ENCODE measurements at places on chromosomes 2 and 18.

DNA sequence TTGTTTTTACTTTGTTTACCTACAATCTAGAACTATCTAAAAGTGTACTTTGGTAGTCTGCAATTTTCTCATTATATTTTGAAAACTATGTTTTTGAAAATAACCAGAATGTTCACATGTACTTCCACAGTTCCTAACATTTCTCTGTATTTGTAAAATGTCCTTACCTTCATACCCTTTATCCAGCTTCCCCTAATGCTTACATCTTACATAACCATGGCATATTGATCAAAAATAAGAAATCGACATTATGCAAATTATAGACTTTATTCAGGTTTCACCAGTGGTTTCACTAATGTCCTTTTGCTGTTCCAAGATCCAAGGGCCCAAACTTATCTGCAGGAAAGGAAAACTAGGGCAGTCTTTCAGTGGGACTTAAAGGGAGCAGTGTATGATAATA lies 114.1 kb downstream of the PLEKHM3 start:
- no peak for DNase-seq

- DNase-seq, result no peak
These were observed 74.5 kb downstream of the DTNB start for GRCh38 chr2:25598911-25599310.

DNA sequence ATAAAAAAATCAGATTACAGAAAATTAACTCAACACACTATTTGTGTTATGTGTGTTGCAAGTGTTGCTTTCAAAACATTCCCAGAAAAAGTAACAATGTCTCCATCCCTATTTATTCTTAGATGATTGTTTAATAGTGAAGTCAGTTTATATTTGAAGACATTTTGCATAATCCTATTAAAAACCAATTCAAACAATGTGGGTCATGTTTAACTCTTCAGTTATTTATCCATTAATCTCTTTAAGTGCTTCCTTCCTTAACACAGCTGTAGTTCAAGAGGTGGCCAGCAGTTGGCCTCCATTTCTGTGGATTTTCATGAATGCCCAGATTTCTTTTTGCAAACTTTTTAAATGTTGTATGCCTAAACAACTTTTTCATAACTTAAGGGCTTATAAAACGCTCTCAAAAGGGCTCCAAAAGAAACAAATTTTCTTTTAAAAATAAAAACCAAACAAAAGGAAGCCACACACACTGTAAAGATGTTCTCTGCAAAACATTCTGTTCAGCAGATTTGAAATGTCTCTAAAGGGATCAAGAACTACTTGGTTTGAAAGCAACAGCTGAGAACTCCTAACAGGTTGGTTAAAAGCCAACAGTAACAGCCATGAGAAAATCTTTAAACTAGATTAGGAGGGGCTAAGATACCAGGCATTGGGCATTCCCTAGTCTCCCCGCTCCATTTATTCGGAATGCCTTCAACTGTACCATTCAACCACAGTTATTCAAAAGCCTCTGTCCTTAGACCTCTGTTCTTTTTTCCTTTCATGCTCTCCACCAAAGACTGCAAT lies 71.5 kb downstream of the THADA start:
- DNase-seq, result no peak

DNA sequence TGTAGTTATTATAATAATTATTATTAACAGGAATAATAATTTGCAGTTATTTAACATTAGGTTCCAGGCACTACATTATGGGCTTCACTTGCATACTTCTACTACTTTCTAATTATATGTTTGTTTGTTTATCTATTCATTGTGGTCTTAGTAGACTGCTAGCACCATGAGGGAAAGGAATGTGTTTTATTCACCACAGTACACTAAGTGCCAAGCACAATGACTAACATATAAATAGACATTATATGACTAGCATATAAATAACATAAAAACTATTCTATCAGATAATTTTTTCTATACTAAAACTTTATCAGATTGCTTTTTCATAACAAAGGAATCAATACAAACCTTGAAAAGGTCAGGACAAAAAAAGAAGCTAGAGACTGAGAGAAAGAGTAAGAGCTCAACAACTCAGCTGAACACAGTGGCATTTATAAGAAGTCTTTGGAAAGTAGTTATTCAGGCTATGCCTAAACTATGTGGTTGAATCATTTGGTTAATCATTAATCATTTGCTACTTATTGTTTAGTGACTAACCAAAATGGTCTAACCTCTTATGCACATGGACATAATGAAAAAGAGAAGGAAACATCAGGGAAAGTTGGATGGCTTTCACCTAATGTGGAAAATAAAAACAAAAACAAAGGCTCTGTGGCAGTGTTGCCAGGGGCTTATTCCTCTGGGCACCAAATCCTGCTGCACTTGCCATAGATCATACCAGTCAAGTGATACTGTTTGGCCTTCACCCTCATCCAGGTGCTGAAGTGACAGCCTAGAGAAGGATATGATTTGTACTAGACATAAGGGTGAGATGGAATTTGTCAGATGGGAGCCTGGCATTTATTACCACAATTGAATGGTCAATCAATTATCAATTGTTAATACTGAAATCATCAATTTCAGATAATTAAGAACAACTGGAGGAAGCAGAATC lies 174.9 kb downstream of the ETAA1 start:
- no peak for DNase-seq

GRCh38 chr18:72742002-72742401 lies 125.8 kb downstream of the NETO1 start:
- peak; percentile 53 for DNase-seq

DNA sequence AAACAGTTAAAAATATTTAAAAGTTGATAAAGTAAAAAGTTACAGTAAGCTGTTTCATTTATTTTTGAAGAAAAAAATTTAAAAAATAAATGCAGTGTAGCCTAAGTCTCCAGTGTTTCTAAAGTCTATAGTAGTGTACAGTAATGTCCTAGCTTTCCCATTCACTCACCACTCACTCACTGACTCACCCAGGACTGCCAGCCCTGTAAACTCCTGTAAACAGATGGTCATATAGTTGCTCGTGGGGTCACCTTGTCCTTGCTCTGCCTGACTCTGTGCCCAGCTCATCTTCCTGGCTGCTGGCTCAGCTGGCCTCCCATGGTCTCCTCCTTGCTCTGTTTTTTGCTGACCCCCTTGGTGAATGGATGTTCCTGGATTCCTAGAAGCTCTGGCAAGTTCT lies 180.3 kb downstream of the VAPA start:
- DNase-seq, result no peak

DNA sequence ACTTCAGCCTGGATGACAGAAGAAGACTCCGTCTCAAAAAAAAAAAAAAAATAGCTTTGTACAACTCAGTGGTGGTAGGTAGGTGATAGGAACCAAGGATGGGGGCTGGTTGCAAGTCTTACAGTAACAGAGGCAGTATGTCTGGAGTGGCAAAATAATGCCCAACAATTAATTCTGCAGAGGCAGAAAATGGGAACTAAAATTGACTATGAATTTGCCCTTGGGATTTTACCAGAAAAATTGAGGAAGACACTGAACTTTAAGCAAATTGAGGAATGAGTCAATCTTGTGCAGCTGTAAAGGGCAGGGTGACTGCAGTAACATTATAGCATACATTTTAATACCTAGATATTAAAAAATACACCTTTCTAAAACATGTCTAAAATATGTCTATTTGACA lies 292.1 kb upstream of the FBXO11 start:
- DNase-seq, result no peak

DNA sequence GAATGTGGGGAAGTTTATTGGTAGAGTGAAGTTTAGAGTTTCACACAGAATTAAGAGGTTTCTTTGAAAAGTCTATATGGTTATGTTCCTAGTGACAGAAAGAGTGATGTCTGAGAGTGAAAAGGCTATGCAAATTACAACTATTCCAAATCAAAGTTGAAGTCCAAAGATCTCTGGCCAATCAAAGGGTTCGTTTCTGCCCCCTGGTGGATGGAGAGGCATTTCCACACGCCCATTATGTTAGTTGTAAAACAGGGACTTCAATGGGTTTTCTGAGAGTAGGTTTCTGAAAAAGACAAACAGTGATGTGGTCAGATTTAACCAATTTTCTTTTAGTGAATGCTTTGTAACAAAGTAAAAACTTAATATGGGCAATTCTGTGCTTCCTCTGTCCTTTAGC lies 441.5 kb upstream of the POU3F3 start:
- DNase-seq, result no peak

GRCh38 chr2:149727927-149728326 lies 140.4 kb upstream of the MMADHC start:
- no peak for DNase-seq

Measured in NCI-H226 (cell line).